Upper lobe of left lung (tissue), 6 donors: ENCODE measurements at places on chromosomes 2 and 18. TPM values are rescaled to one million over a fixed set of nuclear protein-coding genes. Genes with fewer than 3 reads are reported as not detected.

Gene DHRS9
- 24.2 TPM for total RNA-seq

Gene NT5C1B
- not detected for total RNA-seq

Gene KCNG2
- not detected for total RNA-seq

- no peaks in the 10 kb centered on the region for H3K27me3 ChIP-seq
- no peaks in the 10 kb centered on the region for H3K36me3 ChIP-seq
- DNase-seq: no peak
- peaks cover 13% of the 10 kb centered on the region for H3K4me1 ChIP-seq
- H3K27ac ChIP-seq: no peak overlapping the region
Observed at GRCh38 chr2:190875891-190876290, 4.7 kb upstream of the GLS start.

- no peak for DNase-seq
- no peaks in the 10 kb centered on the region for H3K36me3 ChIP-seq
- H3K27ac ChIP-seq: no peak overlapping the region
- H3K4me1 ChIP-seq: no peaks in the 10 kb centered on the region
- H3K4me3 ChIP-seq: no peak overlapping the region
- no peaks in the 10 kb centered on the region for H3K27me3 ChIP-seq
Observed at GRCh38 chr2:124079045-124079444, 54.0 kb downstream of the CNTNAP5 start.

DNA sequence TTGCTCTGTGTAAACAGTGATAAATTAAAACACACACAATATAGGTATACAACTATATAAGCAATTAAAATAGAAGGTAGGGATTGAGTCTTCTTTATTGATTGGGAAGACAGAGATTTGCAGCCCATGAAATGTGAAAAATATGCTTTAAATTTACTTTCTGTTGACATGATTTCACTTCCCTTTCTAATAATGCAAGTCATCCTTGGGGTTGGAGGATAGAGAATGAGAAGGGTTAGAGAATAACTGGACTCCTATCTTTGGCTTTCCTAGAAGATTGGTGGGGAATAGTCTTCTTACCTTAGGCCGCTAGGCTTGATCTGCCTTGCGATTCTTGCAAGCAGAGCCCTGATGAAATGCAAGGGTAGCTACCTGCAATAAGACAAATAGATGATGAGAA is 339.8 kb downstream of the NYAP2 start:
- H3K4me1 ChIP-seq: no peaks in the 10 kb centered on the region
- no peak overlapping the region for H3K27ac ChIP-seq
- DNase-seq: no peak
- H3K4me3 ChIP-seq: no peak overlapping the region
- no peaks in the 10 kb centered on the region for H3K36me3 ChIP-seq
- H3K27me3 ChIP-seq: no peaks in the 10 kb centered on the region

GRCh38 chr2:12155303-12156051 is 409.0 kb downstream of the LPIN1 start:
- DNase-seq: no peak
- H3K27me3 ChIP-seq: no peaks in the 10 kb centered on the region
- H3K4me3 ChIP-seq: no peak overlapping the region
- peaks cover 9% of the 10 kb centered on the region for H3K4me1 ChIP-seq

- H3K36me3 ChIP-seq: no peaks in the 10 kb centered on the region
- no peaks in the 10 kb centered on the region for H3K4me1 ChIP-seq
- DNase-seq: no peak
- no peaks in the 10 kb centered on the region for H3K27me3 ChIP-seq
Observed at GRCh38 chr2:228065686-228066085, 115.8 kb downstream of the SPHKAP start.

DNA sequence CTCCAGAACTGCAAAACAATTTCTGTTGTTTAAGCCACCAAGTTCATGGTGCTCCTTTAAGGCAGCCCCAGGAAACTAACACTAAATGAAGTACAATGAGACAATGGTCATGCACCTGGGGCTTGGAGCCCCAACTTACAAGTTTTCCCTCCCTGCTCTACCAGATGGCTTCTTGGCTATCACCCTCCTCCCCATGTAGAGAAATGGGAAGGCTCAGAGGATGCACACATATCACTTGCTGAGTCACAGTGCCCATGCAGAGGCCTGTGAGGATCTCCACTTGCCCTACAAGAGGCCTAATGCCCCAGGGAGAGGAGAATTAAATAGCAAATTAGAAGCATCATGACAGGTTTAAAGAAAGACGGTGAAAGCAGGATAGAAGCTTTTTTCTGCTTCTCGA is 270.9 kb downstream of the TTC32 start:
- H3K27me3 ChIP-seq: no peaks in the 10 kb centered on the region
- H3K4me3 ChIP-seq: no peak overlapping the region
- no peak overlapping the region for H3K27ac ChIP-seq
- H3K36me3 ChIP-seq: no peaks in the 10 kb centered on the region
- no peak for DNase-seq

DNA sequence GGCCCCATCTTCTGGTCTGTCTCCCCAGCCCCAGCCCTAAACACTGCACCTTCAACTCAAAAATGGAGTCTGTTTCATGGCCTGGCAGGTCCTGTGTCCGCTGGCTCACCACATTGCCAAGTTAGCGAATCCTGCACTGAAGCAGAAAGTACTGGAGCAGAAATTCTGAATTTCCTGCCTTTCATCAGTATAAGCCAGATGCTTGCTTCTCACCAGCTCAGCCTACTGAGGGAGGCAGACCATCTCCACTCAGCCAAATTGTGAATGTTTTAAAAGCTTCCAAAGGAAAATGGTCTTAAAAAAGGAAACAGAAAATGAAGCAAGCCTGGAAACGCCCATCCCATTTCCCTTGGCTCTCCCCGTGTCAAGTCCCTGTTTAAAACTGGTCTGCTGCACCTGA is 157.8 kb downstream of the C1D start:
- H3K27me3 ChIP-seq: no peaks in the 10 kb centered on the region
- DNase-seq: no peak
- no peaks in the 10 kb centered on the region for H3K36me3 ChIP-seq
- H3K27ac ChIP-seq: no peak overlapping the region
- H3K4me3 ChIP-seq: no peak overlapping the region

- no peak overlapping the region for H3K4me3 ChIP-seq
- DNase-seq: no peak
- H3K27me3 ChIP-seq: peaks cover 9% of the 10 kb centered on the region
- H3K36me3 ChIP-seq: no peaks in the 10 kb centered on the region
Observed at GRCh38 chr2:161417438-161418274, 1.6 kb downstream of the TBR1 start.

DNA sequence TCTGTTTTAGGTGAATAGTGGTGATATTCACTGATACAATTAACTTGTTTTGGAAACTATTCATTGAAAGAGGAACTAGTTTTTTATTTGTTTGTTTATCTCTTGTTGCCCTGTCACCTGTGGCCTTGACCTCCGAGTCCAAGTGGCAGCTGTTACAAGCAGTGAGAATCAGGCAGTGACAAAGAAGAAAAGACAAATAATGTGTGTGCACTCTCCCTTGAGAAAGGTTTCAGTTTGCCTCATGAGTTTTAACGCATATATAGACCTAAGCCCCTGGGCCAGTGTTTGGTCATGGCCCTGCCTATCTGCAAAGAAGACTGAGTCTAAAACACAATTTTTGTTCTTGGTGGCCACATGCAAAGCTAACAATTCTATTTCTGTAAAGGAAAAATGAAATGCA is 15.3 kb downstream of the KYNU start:
- H3K27ac ChIP-seq: no peak overlapping the region
- no peak overlapping the region for H3K4me3 ChIP-seq
- H3K36me3 ChIP-seq: no peaks in the 10 kb centered on the region
- no peak for DNase-seq
- H3K4me1 ChIP-seq: no peaks in the 10 kb centered on the region
- H3K27me3 ChIP-seq: no peaks in the 10 kb centered on the region

DNA sequence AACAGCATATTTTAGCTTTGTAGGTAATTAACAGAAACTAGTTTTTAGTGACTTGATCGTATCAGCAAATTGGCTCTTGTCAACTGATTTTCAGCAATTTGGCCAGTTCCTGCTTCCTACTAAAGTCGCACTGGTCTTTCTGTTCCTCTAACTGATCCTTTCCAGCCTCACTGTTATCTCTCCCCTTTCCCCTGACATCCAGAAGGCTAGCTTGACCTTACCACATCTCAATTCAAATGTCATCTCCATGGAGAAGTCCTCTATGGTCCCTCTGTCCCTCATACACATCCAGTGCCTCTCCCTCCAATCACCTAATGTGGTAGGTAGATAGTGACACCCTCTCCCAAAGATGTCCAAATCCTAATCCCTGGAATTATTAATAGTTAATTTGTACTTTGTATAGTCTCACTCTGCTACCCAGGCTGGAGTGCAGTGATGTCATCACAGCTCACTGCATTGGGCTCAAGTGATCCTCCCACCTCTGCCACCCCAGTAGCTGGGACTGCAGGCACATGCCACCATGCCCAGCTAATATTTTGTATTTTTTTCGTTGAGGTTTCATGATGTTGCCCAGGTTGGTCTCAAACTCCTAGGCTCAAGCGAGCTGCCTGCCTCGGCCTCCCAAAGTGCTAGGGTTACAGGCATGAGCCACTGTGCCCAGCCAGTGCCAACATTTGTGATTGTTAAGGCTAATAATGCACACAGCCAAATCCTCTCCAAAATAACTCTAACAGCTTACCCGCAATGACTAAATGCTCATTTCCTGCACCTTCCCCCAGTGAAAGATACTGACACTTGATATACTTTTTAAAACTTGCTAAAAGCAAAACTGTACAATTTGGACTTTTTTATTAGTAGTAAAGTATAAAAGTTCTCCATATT is 16.9 kb downstream of the PSTPIP2 start:
- no peak overlapping the region for H3K27ac ChIP-seq
- no peaks in the 10 kb centered on the region for H3K27me3 ChIP-seq
- H3K4me1 ChIP-seq: peaks cover 14% of the 10 kb centered on the region
- no peak overlapping the region for H3K4me3 ChIP-seq

DNA sequence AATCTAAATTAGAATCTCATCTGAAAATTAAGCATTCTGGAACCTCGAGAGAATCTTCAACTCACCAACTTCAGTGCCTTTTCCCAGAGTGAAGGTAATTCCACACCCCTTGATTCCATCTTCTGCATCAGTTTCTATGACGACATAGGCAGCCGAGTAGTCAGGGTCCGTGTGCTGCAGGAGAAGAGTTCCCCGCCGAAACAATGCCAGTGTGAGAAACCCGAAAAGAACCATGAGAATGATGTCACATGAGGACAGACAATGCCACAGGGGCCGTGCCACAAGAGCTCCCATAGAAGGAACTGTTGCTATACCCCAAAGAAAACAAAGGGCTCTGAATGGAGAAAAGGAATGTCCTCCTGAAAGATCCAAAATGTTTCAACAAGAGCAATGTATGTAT is 6.0 kb downstream of the ENOSF1 start:
- no peak for DNase-seq
- H3K36me3 ChIP-seq: peaks cover 24% of the 10 kb centered on the region
- H3K27ac ChIP-seq: no peak overlapping the region
- no peaks in the 10 kb centered on the region for H3K27me3 ChIP-seq

DNA sequence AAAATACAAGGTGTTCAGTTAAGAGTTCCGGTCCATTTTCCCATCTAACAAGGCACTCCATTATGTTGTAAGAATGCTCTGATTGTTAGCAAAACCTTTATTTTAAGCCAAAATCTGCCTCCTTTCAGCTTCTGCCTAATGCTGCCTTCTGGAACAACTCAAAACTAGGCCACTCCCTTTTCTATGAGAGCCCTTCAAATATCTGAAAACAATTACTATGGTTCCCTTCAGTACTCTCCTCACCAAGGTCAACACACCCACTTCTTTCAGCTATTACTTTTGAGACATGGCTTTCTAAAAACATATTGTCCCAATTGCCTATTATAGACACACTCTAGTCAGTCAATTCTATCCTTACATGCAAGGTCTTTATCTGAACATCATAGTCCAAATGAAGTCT is 429.4 kb downstream of the ERBB4 start:
- H3K4me3 ChIP-seq: no peak overlapping the region
- no peak overlapping the region for H3K27ac ChIP-seq
- DNase-seq: no peak

- no peak overlapping the region for H3K4me3 ChIP-seq
- H3K36me3 ChIP-seq: no peaks in the 10 kb centered on the region
- no peak for DNase-seq
- no peaks in the 10 kb centered on the region for H3K27me3 ChIP-seq
Observed at GRCh38 chr18:59249199-59249774, 24.0 kb downstream of the RAX start.

- no peak overlapping the region for H3K27ac ChIP-seq
- no peaks in the 10 kb centered on the region for H3K4me1 ChIP-seq
- H3K4me3 ChIP-seq: no peak overlapping the region
- no peaks in the 10 kb centered on the region for H3K36me3 ChIP-seq
Observed at GRCh38 chr18:54612237-54612636, 21.2 kb downstream of the DYNAP start.

DNA sequence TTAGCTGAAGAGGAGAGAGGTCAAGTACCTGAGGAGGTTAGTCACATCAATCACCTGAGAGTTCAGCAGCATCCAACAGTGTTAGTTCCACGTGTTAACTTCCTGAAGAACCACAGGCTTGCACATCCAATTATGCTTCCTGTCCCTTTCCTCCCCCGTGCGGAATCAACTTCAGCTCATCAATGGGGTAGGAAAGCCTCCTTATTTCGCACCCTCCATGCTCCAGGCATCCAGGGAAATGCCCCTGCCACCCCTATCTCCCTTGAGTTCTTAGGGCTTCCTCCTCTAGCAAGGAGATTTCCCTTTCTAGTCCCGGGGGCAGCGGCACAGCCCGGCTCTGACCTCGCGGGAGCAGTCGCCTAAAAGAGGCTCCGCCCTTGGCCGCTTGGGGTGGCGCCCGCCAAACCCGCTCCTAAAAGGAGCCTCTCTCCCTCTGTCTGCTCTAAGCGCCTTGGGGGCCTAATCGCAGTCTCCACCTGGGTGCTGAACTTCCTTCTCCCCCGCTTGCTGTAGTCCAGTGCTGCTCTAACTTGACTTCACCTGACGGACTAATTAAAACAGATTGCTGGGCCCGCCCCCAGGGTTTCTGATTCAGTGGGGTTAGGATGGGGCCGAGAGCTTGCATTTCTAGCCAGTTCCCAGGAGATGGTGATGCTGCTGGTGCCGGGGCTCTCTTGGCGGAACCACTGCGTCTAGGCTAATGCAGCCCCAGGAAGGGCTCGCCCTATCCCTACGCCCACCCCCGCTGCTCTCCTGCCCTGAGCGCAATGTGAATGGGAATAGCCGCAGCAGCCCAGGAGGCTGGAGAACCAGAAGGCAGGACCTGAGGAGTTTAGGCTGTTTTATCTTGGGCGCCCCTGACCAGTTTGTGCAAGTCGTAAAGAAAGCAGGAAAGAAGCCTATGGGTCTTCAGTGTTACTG is 3.4 kb upstream of the TET3 start:
- no peaks in the 10 kb centered on the region for H3K27me3 ChIP-seq
- peaks cover 56% of the 10 kb centered on the region for H3K4me1 ChIP-seq
- DNase-seq: peak; percentile 69
- no peaks in the 10 kb centered on the region for H3K36me3 ChIP-seq
- no peak overlapping the region for H3K4me3 ChIP-seq

GRCh38 chr2:29700560-29700959 is 220.8 kb downstream of the ALK start:
- no peaks in the 10 kb centered on the region for H3K27me3 ChIP-seq
- DNase-seq: no peak
- no peak overlapping the region for H3K4me3 ChIP-seq
- no peaks in the 10 kb centered on the region for H3K4me1 ChIP-seq

DNA sequence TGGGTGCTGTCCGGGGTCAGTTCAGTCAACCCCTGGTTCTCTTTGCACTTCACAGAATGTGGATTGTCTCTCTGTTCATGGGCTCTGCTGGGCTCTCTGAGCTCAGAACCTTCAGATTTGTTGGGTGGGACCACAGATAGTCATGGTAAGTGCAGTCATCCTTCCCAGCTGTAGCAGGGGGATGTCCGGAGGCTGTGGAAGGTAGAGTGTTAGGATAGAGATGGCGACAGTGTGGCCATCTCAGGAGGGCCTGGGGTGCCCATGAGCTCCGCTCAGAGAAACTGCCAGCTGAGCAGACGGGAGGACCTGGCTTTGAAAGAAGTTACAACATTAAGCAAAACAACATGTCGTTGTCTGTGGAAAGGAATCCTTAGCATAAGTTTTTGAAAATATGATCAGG is 149.8 kb downstream of the FAM210A start:
- H3K36me3 ChIP-seq: no peaks in the 10 kb centered on the region
- no peaks in the 10 kb centered on the region for H3K27me3 ChIP-seq
- H3K4me1 ChIP-seq: peaks cover 6% of the 10 kb centered on the region
